ENCODE measurements at places on chromosomes 4 and X.

GRCh38 chrX:136588036-136588435 is 56.0 kb downstream of the VGLL1 start:
- DNase-seq, result no peak

- no peak for DNase-seq
Measured at GRCh38 chr4:186942758-186943377, 219.2 kb upstream of the FAT1 start.

GRCh38 chrX:36626898-36627297 is 381.3 kb upstream of the FAM47C start:
- no peak for DNase-seq

- no peak for DNase-seq
Measured at GRCh38 chrX:15874672-15875071, 20.1 kb upstream of the AP1S2 start.

- DNase-seq, result no peak
Measured at GRCh38 chrX:128106630-128107029, 54.4 kb upstream of the ACTRT1 start.

- DNase-seq, result no peak
Measured at GRCh38 chr4:74612837-74613236, 167.9 kb downstream of the AREG start.

DNA sequence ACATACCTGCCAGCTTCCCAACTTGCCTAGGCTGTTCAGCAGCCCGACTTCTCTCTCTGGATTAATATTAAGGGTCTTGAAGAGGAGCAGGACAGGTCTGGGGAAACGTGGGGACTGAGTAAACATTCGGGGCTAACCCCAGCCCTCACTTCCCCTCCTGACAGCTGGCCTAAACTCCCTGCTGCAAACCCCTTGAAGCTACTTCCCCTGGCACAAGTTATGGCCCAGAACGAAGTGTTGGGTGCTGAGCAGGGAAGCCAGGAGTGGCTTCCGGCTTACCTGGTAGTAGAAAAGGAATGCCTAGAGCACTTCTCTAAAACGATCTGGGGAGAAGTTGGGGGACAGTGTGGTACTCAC is 200.0 kb downstream of the BCOR start:
- DNase-seq, result no peak
